ENCODE measurements at places on chromosomes 4 and X.

- peak; percentile 38 for DNase-seq
Observed at GRCh38 chrX:72100824-72101351, 30.8 kb downstream of the RTL5 start.

GRCh38 chr4:101701551-101701950 is 89.0 kb upstream of the BANK1 start:
- no peak for DNase-seq

- no peak for DNase-seq
Observed at GRCh38 chr4:187065396-187065795, 341.7 kb upstream of the FAT1 start.

DNA sequence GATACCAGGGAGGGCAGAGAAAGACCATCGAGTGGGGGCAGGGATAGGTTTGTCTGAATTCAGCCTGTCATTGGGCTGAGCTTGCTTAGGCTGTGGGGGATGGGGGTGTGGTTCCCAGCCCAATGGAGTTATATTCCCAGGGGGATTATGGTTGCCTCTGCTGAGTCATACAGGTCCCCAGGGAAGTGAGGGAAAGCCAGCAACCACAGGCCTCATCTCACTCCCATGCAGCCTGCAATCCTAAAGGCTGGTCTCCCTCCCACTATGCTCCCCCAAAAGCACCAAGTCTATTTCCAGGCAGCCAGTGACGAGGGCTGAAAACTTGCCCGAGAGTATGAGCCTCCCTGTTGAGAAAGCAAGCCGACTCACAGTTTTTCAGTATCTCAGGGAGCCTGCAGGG is 39.3 kb downstream of the AFM start:
- no peak for DNase-seq

- no peak for DNase-seq
Observed at GRCh38 chr4:185529413-185529812, 5.9 kb downstream of the PDLIM3 start.

DNA sequence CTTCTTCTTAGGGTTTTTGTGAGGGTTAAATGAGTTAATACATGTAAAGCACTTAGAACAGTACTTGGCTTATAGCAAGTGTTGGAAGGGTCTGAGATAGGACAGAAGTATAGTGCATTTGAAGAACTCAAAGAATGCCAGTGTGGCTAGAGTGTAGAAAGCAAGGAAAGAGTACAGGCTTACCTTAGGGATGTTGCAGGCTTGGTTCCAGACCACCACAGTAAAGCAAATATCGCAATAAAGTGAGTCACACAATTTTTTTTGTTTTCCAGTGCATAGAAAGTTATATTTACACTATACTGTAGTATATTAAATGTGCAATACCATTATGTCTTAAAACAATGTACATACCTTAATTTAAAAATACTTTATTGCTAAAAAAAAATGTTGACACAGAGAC is 41.3 kb downstream of the KIF4A start:
- DNase-seq, result no peak

DNA sequence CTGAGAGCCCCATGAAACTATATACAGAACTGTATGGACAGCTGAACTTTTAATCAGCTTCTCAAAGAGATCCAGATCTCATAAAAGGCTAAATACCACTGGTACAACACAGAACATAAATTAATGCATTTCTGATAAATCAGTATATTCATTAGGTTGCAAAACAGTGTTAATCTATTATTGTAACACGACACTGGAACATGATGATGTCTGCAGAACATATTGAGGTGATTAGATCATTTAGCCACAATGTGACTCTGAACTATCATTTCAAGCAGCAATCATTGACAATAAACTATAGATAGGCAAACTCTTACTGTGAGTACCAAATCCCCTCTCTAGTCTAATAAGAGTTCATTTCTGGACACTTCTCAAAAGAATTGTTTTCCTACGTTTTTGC is 50.3 kb downstream of the GASK1B start:
- DNase-seq, result no peak

GRCh38 chr4:20813700-20814099 is 113.4 kb downstream of the PACRGL start:
- DNase-seq, result peak; percentile 18

- peak; percentile 24 for DNase-seq
Observed at GRCh38 chr4:19844446-19844845, 407.3 kb upstream of the SLIT2 start.

GRCh38 chrX:149222040-149222439 is 283.1 kb downstream of the IDS start:
- DNase-seq, result no peak

GRCh38 chr4:42750091-42750490 is 93.2 kb upstream of the ATP8A1 start:
- DNase-seq, result peak; percentile 82

- DNase-seq, result peak; percentile 12
Observed at GRCh38 chrX:48813644-48814043, 11.8 kb downstream of the HDAC6 start.

- DNase-seq, result no peak
Observed at GRCh38 chr4:144699565-144699964, 53.6 kb downstream of the HHIP start.

- DNase-seq, result no peak
Observed at GRCh38 chr4:123114915-123115756, 192.7 kb upstream of the NUDT6 start.

DNA sequence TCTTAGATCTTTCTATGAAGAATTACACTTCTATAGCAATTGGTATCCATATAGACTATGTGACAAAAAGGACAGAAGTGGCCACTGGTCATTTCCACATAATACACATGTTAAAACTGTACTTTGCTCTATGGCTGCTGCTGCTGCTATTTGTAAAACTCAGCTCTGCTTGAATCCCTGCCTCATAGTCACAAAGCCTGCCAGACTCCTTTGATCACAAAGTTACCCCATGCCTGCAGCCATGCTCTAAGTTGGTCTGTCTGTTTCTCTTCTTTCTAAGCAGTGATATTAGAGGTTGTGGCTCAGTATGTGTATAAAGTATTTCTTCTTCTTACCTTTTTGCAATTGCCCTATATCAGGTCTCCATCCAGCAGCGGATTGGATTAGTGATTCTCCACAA is 210.9 kb downstream of the GRID2 start:
- DNase-seq, result no peak

GRCh38 chr4:41661442-41662076 is 87.0 kb downstream of the PHOX2B start:
- peak; percentile 67 for DNase-seq

DNA sequence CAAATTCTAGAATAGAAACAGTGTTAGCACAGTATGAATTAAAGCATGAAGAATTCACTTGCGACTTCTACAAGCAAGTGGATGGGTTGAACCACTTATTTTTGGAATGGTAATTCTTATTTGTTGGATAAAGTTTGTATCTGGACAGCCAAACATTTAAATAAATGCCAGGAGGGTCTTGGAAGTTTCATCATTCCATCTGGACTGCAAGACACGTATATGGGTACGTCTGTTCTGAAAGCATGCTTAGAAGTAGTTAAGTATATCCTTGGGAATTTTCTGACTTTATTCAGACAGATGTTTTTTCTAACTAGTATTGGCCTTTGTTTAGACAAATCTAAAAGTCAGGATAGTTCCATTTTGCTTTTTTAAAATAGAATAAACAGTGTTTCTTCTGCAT is 77.5 kb upstream of the CASK start:
- DNase-seq, result no peak

- DNase-seq, result peak; percentile 86
Observed at GRCh38 chr4:15020502-15021286, 18.4 kb downstream of the CPEB2 start.

GRCh38 chr4:114304567-114304966 is 294.0 kb upstream of the UGT8 start:
- no peak for DNase-seq

DNA sequence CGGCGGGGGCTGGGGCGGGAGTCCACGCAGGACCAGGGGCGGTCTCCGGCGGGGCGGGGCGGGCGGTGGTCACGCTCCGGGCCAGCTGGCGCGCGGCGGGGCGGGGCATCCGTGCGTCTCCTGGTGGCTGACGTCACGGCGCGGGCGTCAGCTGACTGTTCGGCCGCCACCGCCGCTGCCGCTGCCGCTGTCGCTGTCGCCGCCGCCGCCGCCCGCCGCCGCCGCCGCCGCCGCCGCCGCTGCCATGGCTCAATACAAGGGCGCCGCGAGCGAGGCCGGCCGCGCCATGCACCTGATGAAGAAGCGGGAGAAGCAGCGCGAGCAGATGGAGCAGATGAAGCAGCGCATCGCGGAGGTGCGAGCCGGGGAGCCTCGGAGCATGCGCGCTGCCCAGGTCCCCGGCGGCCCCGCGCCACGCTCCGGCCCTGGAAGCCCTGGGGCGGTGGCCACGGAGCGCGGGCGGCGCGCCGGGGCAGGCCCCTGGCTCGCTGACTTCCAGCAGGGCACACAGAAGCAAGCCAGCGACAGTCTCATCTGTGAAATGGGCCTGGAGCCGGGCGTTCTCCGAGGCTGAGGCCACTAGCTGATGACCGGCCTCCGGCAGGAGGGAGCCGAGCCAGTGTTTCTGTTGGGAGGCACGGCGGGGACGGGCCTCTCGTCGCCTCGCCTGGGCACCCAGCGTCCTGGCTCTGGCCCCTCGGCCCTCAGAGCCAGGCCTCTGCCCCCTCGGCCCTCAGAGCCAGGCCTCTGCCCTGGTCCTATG is at the start of gene FAM50A:
TSS of gene FAM50A (plus strand) at position 150 of the 763 bp plus-strand sequence. CDS start at position 245, 95 bp downstream.
- no peak for DNase-seq

DNA sequence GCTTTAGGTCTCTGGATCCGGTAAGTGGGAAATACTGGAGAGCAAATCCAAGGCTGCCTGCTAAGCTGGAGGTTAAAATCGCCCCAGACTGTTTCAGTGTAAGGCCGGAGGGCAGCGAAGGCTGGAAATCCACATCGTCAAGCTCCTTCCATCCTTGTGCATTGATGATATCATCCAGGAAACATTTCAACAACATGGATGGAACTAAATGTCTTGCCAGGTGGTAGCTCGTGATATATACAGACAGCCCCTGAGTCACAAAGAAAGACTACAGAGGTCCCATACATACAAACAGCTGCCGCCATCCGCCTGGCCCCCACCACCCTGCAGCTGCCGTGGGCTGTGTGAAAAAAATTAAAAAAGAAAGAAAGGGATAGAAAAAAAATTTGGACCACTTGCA is 148.9 kb upstream of the RBPJ start:
- DNase-seq, result peak; percentile 68

- no peak for DNase-seq
Observed at GRCh38 chr4:33890841-33891240, 2353.5 kb downstream of the ARAP2 start.

GRCh38 chr4:13928214-13928613 is 300.7 kb upstream of the BOD1L1 start:
- no peak for DNase-seq

GRCh38 chr4:87557348-87557747 is 28.2 kb upstream of the SPARCL1 start:
- DNase-seq, result no peak

DNA sequence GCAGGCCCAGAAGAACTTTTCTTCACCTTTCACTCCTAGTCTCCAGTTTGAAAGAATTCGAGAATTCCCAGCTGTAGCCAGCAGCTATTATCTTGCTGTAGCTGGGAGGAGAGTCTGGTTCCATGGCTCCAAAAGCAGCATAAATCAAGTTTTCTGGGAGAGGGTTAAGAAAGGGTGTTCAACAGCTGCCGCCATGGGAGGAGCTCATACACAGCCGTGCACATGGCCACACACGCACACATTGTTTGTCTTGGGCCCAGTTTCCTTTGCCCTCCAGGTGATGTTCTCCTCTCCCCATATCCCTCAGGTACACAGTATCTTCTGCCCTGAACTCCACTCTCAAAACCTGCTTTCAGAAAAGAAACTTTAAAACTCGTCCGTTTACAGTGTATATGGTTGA is 4.1 kb upstream of the GPC3 start:
- DNase-seq, result no peak

GRCh38 chr4:133972586-133972985 is 229.0 kb downstream of the PABPC4L start:
- no peak for DNase-seq

- peak; percentile 26 for DNase-seq
Observed at GRCh38 chrX:15815779-15816437, 25.6 kb downstream of the ZRSR2 start.

DNA sequence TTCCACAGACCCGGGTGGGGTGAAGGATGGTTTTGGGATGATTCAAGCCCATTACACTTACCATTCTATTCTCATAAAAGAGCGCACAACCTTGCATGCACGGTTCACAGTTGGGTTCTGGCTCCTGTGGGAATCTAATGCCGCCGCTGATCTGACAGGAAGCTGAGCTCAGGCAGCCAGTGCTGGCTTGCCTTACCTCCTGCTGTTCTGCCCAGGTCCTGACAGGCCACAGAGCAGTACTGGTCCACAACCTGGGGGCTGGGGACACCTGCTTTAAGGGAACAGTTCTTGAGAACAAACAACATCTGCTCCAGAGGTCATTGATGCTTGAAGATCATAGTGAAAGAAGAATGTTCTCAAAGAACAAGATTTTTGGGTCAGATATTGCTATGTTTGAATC is 8.0 kb upstream of the HS3ST1 start:
- no peak for DNase-seq

DNA sequence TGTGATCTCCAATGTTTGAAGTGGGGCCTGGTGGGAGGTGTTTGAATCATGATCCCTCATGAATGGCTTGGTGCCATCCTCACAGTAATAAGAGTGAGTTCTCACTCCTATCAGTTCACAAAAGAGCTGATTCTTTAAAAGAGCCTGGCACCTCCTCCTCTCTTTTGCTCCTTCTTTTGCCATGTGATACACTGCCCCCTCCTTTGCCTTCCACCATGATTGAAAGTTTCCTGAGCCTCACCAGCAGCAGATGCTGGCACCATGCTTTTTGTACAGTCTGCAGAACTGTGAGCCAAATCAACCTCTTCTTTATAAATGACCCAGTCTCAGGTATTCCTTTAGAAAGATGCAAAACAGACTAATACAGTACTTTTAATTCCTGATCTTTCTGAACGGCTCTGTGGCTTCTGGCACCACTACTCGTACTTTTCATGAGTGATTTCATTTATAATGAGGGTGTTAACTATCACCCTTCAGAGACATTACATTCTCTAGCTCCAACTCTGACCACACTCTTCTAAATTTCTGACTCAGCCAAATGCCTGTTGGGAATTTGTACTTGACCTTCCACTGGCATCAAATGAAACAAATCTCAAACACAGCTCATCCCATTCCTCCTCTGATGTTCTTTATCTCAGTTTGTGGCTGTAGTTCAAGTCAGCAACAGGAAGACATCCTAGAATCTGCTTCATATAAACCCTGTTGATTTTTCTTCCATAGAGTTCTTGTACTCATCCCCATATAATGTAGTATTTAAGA is 4.2 kb downstream of the UFSP2 start:
- DNase-seq, result peak; percentile 42

GRCh38 chrX:129640737-129641136 is 14.0 kb downstream of the APLN start:
- DNase-seq, result no peak

- no peak for DNase-seq
Observed at GRCh38 chrX:123175366-123176122, 8.5 kb upstream of the GRIA3 start.

DNA sequence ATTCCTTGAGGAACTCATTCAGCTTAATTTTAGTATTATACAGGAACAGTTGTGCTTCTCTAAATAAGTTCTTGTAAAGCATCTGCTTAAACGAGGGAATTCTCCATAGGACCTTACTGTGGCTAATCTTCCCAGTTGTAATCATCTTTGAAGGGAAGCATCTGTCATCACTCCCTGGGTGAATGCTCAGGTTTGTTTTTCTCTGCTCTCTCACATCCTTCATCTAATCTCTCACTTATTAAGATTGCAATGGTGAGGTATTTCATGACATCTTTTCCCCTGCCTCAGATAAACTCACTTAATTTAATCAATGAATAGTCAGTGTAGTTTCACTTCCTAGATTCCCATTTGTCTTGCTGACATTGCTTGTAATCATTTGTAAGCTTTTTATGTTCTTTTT is 121.8 kb upstream of the ADAMTS3 start:
- no peak for DNase-seq

Data from pons (tissue), 1 donor.